ENCODE measurements at places on chromosomes 16 and 17.

DNA sequence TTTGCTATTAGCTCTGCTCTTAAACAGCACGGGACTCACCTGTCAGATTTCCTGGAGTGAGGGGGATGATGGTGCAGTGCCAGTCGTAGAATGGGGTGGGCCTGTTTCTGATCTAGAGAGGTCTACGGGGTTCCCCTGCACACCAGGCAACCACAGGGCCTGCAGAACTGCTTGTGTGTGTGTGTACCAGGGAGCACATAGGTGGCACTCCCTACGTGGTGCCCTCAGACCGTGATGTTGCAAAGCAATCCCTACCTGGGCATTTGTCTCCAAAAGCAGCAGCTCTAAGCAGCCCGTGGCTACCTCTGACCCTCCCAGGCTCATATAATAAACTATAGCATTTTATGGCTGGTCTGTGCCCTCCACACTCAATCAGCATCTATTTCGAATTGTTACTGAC, 38.5 kb downstream of the MPRIP start:
- no peak for DNase-seq

GRCh38 chr17:54418467-54418866, 482.2 kb upstream of the TOM1L1 start:
- no peak for DNase-seq

DNA sequence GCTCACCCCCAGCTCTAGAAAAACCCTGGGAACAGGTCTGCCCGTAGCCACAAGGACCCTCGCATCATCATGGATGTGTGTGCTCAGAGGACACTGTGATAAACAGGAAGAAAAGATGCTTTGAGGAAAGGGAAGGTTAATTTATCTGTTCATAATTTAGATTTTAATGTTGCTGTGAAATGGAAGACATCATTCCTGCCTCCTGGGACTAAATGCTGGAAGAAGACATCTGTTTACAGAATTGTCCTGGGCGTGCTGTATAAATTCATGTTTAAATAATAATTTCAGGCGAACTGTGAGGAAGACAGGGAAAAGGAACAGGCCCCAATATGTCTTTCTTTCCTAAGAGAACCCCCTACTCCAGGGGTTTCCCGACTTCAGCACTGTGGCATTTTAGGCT, 112.6 kb downstream of the SHISA6 start:
- no peak for DNase-seq

DNA sequence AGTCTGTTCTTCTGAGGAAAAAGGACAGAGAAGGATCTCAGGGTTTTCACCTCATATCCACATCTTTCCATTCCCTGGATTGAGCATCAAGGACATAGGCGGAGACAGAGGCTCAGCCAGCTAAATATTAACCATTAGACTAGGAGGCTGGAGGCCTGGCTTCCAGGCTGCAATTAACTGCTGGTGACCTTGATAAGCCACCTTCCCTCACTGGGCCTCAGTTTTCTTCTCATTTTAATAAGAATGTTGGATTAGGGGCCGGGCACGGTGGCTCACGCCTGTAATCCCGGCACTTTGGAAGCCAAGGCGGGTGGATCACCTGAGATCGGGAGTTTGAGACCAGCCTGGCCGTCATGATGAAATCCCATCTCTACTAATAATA, 25.6 kb upstream of the CNOT1 start:
- no peak for DNase-seq

GRCh38 chr17:46044989-46045388, 45.9 kb downstream of the STH start:
- DNase-seq: no peak

Measured in T-helper 17 cell (primary cell).